ENCODE measurements at places on chromosomes 13 and 19.
A peak's percentile ranks its signal among the peaks of the same experiment; 100 is the strongest.

DNA sequence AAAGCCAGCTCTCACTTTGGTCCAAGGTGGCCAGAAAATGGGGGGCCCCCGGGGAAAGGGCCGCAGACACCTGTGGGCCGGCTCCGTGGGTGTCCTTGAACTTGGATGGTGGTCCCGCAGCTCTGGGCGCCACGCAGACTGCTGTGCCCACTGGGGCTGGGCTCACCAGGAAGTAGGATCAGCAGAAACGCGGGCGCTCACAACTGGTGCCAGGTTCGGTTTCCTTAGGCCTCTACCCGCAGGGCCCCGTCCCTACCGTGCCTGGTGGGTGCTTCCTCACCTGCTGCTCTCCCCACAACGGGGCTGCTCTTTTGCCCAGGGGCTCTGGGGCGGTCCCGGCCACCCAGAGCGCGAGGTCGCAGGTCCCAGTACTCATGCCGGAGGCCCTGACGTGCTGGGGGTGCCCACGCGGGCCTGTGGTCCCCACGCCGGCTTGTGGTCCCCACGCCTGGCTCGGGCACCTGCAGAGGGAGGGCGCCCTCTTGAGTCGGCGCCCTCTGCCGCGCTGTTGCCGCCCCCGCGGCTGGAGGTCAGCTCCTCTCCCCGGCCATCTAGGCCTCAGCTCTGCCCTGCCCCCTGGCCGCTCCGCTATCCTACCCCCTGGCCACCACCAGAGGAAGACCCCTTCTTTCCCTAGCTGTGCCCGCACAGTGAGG lies 1303.6 kb downstream of the UQCRFS1 start:
- DNase-seq: no peak

- no peak for DNase-seq
These were observed 327.6 kb downstream of the TBC1D4 start for GRCh38 chr13:75154331-75154730.

DNA sequence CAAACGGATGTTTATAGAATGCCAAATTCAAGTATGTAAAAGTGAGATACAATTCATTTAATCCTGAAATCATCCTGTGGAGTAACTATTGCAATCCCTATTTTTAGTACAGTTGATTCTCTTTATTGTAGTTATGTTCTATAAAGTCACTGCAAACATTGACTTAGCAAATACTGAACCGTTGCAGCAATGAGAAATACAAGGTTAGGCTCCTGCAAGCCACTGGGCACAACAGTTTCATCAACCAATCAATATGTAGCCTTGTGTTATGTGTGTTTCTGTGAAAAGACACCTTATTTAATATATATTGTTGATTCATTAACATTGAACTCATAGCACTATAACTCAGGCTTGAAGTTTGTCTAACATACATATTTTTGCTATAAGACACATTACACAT lies 174.4 kb downstream of the DCT start:
- no peak for DNase-seq

DNA sequence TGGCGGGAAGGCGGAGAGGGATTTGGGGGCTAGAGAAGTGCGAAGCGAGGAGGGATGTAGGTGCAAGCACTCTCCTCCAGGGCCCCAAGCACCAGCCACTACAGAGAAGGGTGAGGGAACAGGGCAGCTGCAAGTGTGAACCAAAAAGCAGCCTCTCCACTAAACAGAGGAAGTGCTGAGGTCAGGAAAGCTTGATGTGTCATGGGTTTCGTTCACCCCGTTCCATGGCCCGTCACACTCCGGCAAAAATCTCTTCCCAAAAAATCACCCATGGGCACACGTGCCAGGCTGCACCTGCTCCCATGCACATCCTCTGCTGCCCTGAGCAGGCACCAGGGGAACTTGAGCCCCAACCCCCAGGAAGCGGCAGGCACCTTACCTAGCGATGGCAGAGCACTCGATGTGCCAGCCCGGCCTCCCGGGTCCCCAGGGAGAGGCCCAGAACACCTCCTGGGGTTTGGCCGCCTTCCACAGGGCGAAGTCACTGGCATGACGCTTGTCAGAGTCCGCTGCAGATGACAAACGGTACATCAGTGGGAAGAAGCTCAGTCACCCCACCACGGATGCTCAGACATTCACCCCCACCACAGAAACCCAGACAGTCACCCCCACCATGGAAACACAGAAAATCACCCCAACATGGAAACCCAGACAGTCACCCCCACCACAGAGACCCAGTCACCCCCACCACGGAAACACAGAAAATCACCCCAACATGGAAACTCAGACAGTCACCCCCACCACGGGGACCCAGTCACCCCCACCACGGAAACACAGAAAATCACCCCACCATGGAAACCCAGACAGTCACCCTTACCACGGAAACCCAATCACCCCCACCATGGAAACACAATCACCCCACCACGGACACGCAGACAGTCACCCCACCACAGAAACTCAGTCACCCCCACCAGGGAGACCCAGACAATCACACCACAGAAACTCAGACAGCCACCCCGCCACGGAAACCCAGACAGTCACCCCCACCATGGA lies 29.0 kb downstream of the CARS2 start:
- no peak for DNase-seq

GRCh38 chr13:70255406-70255991 lies 147.2 kb upstream of the KLHL1 start:
- no peak for DNase-seq

DNA sequence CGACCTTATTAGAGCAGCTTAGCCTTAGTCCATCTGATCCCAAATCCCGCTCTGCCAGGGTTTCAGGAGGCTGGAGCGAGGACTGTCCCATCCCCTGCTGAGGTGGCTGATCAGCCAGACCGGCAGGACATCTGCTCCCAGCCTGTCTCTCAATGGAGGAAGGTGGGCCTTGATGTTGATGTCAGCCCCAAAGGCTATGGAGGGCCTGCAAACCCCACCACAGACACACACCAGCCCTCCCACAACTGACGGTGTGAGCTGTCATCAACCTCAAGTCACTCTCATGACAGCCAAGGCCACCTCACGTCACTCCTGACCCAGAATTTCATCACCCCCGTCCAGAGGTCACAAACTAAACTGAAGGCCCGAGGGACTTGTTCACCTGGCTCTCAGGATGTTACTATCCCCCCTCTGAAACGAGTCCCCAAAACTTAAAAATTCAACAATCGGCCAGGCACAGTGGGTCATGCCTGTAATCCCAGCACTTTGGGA lies 25.5 kb downstream of the RHPN2 start:
- no peak for DNase-seq

- DNase-seq: peak; percentile 39
These were observed 15.6 kb upstream of the NBEA start for GRCh38 chr13:34926508-34926907.

- no peak for DNase-seq
These were observed 60.4 kb downstream of the ADGRE1 start for GRCh38 chr19:6947745-6948144.

GRCh38 chr13:78105656-78106055 lies 187.0 kb upstream of the EDNRB start:
- no peak for DNase-seq

GRCh38 chr13:50691176-50691680 lies 152.3 kb downstream of the DLEU7 start:
- no peak for DNase-seq

- DNase-seq: no peak
These were observed 437.5 kb downstream of the FOXO1 start for GRCh38 chr13:40228990-40229389.

DNA sequence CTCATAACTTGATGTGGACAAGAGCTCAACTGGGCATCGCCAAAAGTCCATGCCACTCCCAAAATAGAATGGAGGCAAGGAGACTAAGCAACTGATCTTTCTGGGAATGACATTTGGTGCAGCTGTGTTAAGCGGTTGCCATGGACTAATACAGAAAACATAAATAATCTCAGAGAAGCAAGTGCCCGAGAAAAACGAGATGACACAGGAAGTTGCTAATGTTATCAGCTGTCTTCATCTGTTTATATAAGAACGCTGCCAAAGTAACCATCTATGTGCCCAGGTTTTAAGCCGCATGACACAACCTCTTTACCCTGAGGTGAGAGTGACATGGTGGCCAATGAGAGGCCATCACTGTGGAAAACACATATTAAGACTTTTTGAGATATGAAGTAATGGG lies 54.9 kb upstream of the SACS start:
- DNase-seq: no peak

GRCh38 chr19:21569494-21569865 lies 64.1 kb downstream of the ZNF429 start:
- no peak for DNase-seq

DNA sequence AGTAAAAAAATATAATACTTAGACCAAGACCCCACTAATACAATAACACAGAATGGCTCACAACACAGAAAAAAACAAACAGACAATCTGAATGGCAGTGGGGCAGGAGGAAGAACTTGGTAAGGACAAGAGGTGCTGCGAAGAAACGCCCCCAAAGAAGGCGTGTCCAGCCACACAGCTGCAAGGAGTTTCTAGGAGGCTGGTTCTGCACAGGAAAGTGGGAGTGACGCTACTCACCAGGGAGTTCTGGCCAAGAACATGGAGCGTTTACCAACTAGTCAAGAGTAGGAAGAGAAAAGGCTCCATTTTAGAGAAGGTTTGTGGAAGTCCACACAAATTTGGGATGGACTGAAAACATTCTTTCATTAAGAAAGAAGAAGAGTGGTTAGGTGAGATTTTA lies 95.3 kb upstream of the SLC15A1 start:
- DNase-seq: no peak

DNA sequence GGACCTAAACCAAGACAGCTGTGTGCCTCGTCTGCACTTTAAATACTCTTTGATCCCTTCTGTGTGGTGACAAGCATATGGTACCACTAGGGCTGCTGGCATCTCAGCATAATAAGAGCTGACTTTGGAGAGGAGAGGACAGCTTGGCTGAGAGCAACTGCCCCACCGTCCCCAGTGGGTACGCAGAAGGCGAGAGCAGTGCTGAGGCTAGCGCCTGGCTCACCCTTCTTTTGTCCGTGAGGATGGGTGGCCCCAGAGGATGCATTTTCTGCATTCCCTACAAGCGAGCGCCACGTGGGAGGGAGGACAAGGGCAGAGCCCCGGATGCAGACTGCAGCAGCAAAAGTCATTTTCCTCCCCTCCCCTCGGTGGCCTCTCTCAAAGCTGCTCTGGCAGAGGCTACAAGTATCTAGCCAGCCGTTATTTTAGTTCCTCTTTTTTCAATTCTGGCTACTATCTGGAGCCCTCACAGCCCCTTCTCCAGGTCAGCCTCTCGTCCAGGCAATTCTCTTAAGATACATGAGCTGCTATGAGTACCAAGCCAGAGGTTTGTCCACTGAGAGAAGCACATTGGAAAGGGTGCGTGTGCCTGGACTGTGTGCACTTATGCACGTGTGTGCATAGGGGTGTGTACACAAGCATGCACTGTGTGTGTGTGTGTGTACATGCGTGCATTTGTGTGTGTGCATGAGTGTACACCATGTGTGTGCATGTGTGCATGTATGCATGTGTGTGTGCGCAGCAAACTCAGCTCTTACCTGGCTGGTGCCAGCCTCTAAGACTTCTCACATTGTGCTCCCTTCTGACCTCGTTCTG lies 51.3 kb downstream of the RAB20 start:
- no peak for DNase-seq

DNA sequence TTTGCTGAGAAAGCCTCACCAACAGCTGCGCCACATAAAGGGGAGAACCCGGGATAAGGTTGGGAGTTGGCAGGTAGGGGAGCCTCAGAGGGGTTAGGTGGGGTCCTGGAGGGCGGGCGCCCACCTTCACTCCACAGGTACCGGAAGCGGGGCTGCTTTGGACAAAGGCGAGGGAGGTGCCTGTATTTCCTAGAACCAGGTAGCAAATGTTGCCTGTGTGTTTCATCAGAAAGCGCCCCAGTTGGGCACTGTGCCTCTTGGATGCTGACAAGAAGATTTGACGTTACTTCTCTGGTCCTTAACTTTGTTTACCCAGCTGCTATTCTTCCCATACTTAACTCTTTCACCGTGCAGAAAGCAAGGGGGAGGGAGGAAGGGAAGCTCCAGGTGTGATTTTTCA lies 278.9 kb downstream of the ZNF536 start:
- no peak for DNase-seq

- DNase-seq: no peak
These were observed 8.5 kb downstream of the SPATA13 start for GRCh38 chr13:24168979-24169378.

DNA sequence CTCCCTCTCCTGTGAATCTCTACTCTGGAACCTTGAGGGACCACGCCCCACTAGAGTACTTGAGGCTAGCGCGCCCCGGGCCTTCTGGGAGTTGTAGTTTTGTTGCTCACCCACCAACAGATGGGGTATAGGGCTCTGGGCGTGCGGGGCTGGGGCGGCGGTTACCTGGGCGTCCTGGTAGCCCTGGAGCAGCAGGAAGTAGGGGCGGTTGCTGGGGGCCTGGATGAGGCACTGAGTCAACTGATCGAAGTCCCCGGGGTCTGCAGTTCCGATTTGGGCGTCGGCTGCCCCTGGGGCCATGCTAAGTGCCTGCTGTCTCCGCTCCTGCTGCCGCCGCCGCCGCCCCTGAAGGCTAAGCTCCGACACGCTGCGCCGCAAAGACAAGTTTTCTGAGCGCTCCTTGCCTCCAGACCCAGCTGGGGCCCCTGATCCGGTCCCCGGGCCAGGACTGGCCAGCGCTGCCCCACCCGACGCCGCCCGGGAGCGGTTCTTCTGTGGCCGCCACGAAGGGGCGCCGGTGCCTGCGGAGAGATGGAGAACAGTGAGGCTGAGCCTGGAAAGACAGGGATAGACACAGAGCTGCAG lies 5.3 kb downstream of the RASIP1 start:
- DNase-seq: no peak

DNA sequence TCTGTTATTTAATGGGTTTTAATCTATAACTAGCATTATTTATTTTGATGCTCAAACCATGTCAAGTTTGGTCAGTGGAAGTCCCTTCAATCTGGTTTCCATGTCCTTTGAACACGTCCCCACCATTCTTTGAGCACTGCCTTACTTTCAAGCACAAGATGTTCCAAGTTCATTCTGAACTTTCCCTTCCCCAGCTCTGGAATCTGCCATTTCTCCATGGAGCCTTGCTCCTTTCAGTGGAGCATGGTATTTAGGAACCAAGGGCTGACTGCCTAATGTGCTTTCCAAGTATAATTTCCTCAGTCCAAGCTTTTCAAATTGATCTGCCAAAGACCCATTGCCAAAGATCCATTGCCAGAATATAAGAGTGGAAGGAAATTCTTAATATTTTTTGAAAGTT lies 1.1 kb upstream of the ZNF546 start:
- no peak for DNase-seq

DNA sequence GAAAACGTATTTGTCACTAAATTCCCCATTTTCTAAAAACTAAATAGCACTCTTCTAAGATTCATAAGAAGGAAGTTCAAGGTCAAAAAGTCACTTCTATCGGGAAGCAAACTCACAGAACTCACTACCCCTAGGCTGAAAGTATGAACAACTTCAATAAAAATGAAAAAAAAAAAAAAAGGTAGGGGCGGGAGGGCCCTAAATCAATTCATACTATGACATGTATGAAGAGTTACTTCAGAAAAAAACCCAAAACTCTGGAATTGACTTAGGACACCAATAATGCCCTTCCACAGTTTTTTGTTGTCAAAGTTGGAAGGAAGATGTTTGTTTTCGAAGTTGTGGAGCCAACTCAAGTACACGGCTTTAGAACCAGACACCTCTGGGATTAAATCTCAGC lies 1.1 kb downstream of the SUCLA2 start:
- DNase-seq: no peak

Measured in Jurkat, Clone E6-1 (cell line).